Activated CD4-positive, alpha-beta memory T cell treated with anti-CD3 and anti-CD28 coated beads, Interleukin-2, amount 10 ng/mL, durations not matched to agents 7 days and 5 days (primary cell): ENCODE measurements at places on chromosomes 6 and 20. TPM values are rescaled to one million over a fixed set of nuclear protein-coding genes. Genes with fewer than 3 reads are reported as not detected.

Gene FAM229B
- 2.7 TPM for total RNA-seq

Gene PHF10
- total RNA-seq: 59.9 TPM

Gene COL9A1
- not detected for total RNA-seq

Gene POM121L2
- not detected for total RNA-seq
